ENCODE measurements at places on chromosomes 4 and X. TPM values are rescaled to one million over a fixed set of nuclear protein-coding genes. Genes with fewer than 3 reads are reported as not detected.

RRH gene
- total RNA-seq, result not detected

HSFX1 gene
- total RNA-seq, result 0.43 TPM

SUPT20HL2 gene
- under 0.01 TPM for total RNA-seq

CT45A10 gene
- not detected for total RNA-seq

PRR32 gene
- not detected for total RNA-seq

MAGEC1 gene
- not detected for total RNA-seq

DOK7 gene
- not detected for total RNA-seq

PDGFRA gene
- 208 TPM for total RNA-seq

FAM149A gene
- total RNA-seq, result 0.64 TPM

S100G gene
- not detected for total RNA-seq

CCDC120 gene
- total RNA-seq, result 0.86 TPM

PPID gene
- total RNA-seq, result 27.2 TPM

TCEAL5 gene
- not detected for total RNA-seq

All from fibroblast of villous mesenchyme (primary cell).